ENCODE measurements at places on chromosomes 5 and 9.
A peak's percentile ranks its signal among the peaks of the same experiment; 100 is the strongest.

DNA sequence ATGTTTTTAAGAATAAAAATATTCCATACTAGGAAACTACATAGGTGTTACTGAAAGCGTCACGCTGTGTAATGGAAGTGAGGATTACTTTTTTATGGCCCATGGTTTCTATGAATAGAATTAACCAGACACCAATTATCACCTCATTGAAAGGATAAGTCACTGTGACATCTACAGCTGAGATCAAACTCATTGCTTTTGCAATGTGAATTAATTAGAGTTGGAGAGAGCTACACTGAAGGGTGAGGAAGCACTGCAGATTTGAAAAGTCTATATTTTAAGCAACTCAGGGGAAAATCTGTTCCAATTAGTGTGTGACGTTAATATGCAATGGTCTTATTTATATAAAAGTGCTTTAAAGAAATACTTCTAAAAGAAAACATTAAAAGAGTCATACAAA is 1300.1 kb upstream of the DMAC1 start:
- no peak overlapping the region for H3K4me3 ChIP-seq
- H3K36me3 ChIP-seq: no peaks in the 10 kb centered on the region
- DNase-seq: no peak
- no peaks in the 10 kb centered on the region for H3K4me1 ChIP-seq
- H3K27me3 ChIP-seq: no peaks in the 10 kb centered on the region
- H3K27ac ChIP-seq: no peak overlapping the region

DNA sequence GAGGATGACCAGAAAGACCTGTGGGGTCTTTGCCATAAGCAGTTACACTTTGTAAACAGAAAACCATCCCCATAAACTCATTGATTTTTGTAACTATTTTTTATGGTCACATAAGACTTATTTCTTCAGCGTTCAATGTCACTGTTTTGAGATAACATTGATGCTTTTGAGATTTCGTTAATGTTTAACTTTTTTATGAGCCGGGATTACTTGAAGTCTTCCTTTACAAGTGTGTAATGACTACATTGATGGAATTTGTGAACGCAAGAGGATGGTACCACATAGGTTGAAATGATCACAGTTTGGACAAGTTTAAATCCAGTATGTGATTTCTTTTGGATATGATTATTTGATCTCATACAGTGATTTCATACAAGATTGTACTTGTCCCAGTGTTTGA is 1.8 kb downstream of the SLC12A2 start:
- peaks cover 4% of the 10 kb centered on the region for H3K4me1 ChIP-seq
- no peak overlapping the region for H3K27ac ChIP-seq
- no peaks in the 10 kb centered on the region for H3K27me3 ChIP-seq
- DNase-seq: no peak

GRCh38 chr9:81627481-81627880 is 61.9 kb downstream of the TLE1 start:
- DNase-seq: no peak
- peaks cover 3% of the 10 kb centered on the region for H3K36me3 ChIP-seq
- H3K4me1 ChIP-seq: peaks cover 4% of the 10 kb centered on the region
- no peak overlapping the region for H3K27ac ChIP-seq
- no peaks in the 10 kb centered on the region for H3K27me3 ChIP-seq
- no peak overlapping the region for H3K4me3 ChIP-seq

DNA sequence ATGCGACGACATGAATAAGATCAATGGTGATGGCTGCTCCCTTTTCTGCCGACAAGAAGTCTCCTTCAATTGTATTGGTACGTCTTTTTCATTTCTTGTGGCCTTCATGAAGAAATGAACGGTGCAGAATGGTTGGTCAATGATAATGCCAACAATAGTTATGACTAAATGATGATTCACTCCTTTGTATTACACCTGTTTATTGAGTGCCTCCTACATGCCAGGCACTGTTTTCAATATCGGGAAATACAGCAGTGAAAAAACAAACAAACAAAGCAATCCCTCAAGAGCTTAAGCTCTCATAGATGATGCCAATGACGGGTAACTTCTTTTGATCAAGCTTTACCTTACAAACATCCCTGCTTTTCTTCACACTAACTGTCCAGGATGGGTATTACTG is 117.7 kb downstream of the PAPPA start:
- no peak overlapping the region for H3K4me3 ChIP-seq
- H3K36me3 ChIP-seq: no peaks in the 10 kb centered on the region
- H3K4me1 ChIP-seq: no peaks in the 10 kb centered on the region
- H3K27ac ChIP-seq: no peak overlapping the region

GRCh38 chr5:170254056-170254455 is 21.3 kb downstream of the C5orf58 start:
- H3K36me3 ChIP-seq: no peaks in the 10 kb centered on the region
- H3K4me3 ChIP-seq: no peak overlapping the region
- H3K27ac ChIP-seq: no peak overlapping the region
- DNase-seq: no peak
- H3K4me1 ChIP-seq: peaks cover 12% of the 10 kb centered on the region

DNA sequence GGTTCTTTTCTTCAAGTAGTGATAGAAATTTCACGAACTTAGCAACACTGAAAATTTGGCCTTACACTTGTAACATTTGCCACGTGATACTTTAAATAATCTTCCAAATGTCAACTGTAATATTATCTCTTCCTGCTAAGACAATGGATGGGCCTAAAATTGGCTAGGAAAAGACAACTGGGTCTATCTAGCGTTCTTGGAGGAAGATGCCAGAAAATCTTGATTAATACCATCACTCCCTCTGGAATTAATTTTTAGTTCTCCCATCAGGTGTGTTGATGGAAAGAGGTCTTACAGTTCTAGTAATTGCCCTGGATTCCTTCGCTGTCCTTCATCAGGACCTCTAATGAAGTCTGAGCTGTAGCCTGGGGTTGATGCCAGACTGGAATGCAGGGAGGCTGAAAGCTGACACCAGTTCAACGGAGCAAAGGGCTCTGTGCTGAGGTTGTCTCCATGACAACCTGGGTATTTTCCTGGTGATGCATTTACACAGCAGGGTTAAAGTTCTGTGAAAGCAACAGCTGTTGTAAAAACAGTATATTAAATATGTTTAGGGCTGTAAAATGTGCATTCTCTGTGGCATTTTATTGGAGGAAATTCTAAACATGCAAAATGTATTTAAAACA is 92.3 kb downstream of the GAS1 start:
- no peaks in the 10 kb centered on the region for H3K36me3 ChIP-seq
- H3K4me1 ChIP-seq: no peaks in the 10 kb centered on the region
- peaks cover 3% of the 10 kb centered on the region for H3K27me3 ChIP-seq
- no peak overlapping the region for H3K4me3 ChIP-seq
- peak; percentile 31 for DNase-seq

GRCh38 chr9:130908878-130909355 is 12.3 kb upstream of the QRFP start:
- peaks cover 12% of the 10 kb centered on the region for H3K36me3 ChIP-seq
- H3K27me3 ChIP-seq: peaks cover 4% of the 10 kb centered on the region
- no peak overlapping the region for H3K4me3 ChIP-seq
- H3K27ac ChIP-seq: no peak overlapping the region

- peak; percentile 79 for DNase-seq
- no peaks in the 10 kb centered on the region for H3K36me3 ChIP-seq
- H3K4me3 ChIP-seq: peak overlapping the region; percentile 68
- peak overlapping the region; percentile 85 for H3K27ac ChIP-seq
These were observed 754 bp downstream of the ZFR start for GRCh38 chr5:32443541-32444430.

DNA sequence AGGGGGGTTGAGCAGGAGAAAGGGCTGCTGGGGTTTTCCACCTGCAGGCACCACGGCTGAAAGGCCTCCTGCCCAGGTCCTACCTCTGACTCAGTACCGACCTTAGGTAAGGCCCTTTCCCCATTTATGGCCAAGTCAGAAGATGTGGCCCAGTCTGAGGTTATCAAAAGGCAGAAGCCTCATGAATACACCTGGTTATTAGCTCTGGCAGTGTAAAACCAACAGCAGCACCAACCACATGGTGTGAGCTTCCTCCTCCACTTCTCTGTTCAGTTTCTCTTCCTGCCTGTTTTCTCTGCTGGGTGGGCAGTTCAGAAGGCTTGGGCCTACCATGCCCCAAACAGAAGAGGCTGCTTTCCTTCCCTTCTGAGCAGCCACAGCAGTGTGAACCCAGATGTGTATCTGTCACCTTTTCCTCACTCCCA is 86.9 kb downstream of the UGCG start:
- H3K36me3 ChIP-seq: no peaks in the 10 kb centered on the region
- no peaks in the 10 kb centered on the region for H3K4me1 ChIP-seq
- no peak overlapping the region for H3K27ac ChIP-seq
- no peak for DNase-seq
- no peaks in the 10 kb centered on the region for H3K27me3 ChIP-seq
- no peak overlapping the region for H3K4me3 ChIP-seq

DNA sequence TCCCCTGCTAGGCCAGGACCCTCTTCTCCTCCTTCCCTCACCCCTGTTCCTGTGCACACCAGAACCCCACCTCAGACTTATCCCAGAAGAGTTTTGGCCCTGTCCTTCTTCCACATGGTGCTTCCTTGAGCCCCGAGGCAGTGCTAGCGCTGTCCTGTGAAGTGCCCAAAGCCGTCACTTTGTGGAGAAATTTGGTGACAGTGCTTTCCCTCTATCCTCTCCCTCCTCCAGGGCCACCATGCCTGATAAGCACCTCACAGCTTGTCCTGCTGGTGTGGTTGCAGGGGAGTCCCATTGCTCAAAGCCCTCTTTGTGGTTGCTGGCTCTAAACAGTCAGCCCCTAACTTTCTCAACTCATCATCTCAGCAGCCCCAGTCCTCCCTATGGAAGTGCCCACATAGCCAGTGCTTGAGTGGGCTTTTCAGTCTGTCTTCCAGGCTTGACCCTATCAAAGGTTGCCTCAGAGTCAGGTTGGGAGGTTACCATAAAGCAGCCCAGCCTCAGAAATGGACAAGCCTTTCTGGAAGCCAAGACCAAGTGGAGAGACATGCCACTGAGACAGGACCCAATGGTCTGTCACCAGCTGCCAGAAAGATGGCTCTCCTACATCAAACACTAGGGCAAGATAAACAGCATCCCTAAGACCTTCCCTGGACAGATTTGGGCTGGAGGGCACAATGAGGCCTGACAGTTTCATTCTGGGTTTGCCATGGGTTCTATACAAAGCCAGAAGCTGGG is 18.0 kb downstream of the IGIP start:
- H3K36me3 ChIP-seq: no peaks in the 10 kb centered on the region
- peaks cover 37% of the 10 kb centered on the region for H3K27me3 ChIP-seq
- DNase-seq: no peak
- no peak overlapping the region for H3K27ac ChIP-seq

GRCh38 chr5:147290261-147290660 is 55.4 kb downstream of the STK32A start:
- H3K27ac ChIP-seq: no peak overlapping the region
- no peaks in the 10 kb centered on the region for H3K4me1 ChIP-seq
- H3K36me3 ChIP-seq: no peaks in the 10 kb centered on the region

GRCh38 chr9:113398796-113399195 is 2.3 kb downstream of the ALAD start:
- H3K36me3 ChIP-seq: peaks cover 21% of the 10 kb centered on the region
- no peaks in the 10 kb centered on the region for H3K27me3 ChIP-seq
- no peak overlapping the region for H3K27ac ChIP-seq
- no peak overlapping the region for H3K4me3 ChIP-seq
- peaks cover 18% of the 10 kb centered on the region for H3K4me1 ChIP-seq
- no peak for DNase-seq

- H3K4me1 ChIP-seq: no peaks in the 10 kb centered on the region
- H3K4me3 ChIP-seq: no peak overlapping the region
- DNase-seq: no peak
These were observed 17.2 kb upstream of the NFIB start for GRCh38 chr9:14331120-14331519.

- H3K36me3 ChIP-seq: no peaks in the 10 kb centered on the region
- H3K27me3 ChIP-seq: no peaks in the 10 kb centered on the region
- no peak overlapping the region for H3K27ac ChIP-seq
- peak; percentile 58 for DNase-seq
- H3K4me1 ChIP-seq: no peaks in the 10 kb centered on the region
These were observed 36.2 kb upstream of the POU5F2 start for GRCh38 chr5:93777620-93778019.

DNA sequence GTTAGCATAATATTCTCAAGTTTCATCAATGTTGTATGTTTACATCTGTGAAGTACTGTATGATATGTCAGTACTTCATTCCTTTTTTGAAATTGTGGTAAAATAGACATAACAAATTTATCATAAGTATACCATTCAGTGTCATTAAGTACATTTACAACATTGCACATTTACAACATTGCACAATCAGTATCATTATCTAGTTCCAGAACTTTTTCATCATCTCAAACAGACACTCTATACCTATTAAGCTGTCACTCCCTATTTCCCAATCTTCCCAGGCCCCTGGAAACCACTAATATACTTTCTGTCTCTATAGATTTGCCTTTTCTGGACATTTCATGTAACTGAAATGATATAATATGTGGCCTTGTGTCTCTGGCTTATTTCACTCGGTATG is 75.1 kb upstream of the ATG10 start:
- no peak overlapping the region for H3K27ac ChIP-seq
- H3K4me3 ChIP-seq: no peak overlapping the region
- H3K27me3 ChIP-seq: no peaks in the 10 kb centered on the region
- H3K4me1 ChIP-seq: no peaks in the 10 kb centered on the region
- no peak for DNase-seq

DNA sequence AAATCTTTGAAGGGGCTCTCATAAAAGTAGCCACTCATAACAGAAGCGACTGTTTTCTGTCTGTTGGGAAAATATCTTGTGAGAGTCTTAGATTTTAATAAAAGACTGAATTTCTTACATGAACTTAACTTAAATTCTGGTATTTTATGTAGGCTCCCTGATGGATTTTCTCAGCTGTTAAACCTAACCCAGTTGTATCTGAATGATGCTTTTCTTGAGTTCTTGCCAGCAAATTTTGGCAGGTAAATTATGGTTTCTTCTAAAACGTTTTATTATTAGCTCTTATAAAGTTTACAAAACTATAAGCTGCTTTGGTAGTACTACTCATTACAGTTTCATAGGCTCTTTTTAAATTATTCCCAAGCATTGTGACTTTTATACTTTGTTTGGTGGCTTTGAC is 87.0 kb downstream of the ERBIN start:
- DNase-seq: no peak
- H3K27me3 ChIP-seq: no peaks in the 10 kb centered on the region
- H3K4me1 ChIP-seq: no peaks in the 10 kb centered on the region
- H3K4me3 ChIP-seq: no peak overlapping the region

GRCh38 chr5:11760934-11761603 is 143.2 kb downstream of the CTNND2 start:
- no peaks in the 10 kb centered on the region for H3K36me3 ChIP-seq
- no peak for DNase-seq
- no peak overlapping the region for H3K27ac ChIP-seq
- no peaks in the 10 kb centered on the region for H3K4me1 ChIP-seq
- H3K4me3 ChIP-seq: no peak overlapping the region
- no peaks in the 10 kb centered on the region for H3K27me3 ChIP-seq

- no peak for DNase-seq
- H3K27ac ChIP-seq: no peak overlapping the region
- H3K27me3 ChIP-seq: no peaks in the 10 kb centered on the region
- H3K36me3 ChIP-seq: no peaks in the 10 kb centered on the region
- H3K4me3 ChIP-seq: no peak overlapping the region
- peaks cover 7% of the 10 kb centered on the region for H3K4me1 ChIP-seq
These were observed 69.8 kb downstream of the HSD17B3 start for GRCh38 chr9:96232164-96232538.

GRCh38 chr5:77812926-77813589 is 36.9 kb upstream of the TBCA start:
- H3K27ac ChIP-seq: no peak overlapping the region
- H3K36me3 ChIP-seq: no peaks in the 10 kb centered on the region
- H3K4me1 ChIP-seq: no peaks in the 10 kb centered on the region

Measured in spinal cord (tissue), 10 donors.